ENCODE measurements at places on chromosomes 6 and 20.

GRCh38 chr6:5270093-5270680 lies 8.9 kb downstream of the FARS2 start:
- DNase-seq, result no peak

DNA sequence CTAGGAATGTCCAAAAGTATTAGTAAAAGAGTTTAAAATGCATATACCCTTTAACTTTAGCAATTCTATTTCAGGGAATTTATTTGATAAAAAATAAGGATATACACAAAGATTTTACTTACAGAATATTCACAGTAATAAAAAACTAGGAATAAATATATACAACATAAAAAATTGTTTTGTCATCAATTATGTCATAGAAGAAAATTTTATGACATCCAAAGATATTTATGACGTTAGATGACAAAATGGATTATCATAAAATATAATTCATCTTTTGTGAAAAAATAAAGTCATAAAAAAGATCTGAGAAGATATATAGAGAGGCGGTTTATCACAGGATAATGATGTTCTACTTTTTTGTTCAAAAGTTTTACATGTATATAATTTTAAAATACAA lies 32.0 kb upstream of the TCF21 start:
- no peak for DNase-seq

DNA sequence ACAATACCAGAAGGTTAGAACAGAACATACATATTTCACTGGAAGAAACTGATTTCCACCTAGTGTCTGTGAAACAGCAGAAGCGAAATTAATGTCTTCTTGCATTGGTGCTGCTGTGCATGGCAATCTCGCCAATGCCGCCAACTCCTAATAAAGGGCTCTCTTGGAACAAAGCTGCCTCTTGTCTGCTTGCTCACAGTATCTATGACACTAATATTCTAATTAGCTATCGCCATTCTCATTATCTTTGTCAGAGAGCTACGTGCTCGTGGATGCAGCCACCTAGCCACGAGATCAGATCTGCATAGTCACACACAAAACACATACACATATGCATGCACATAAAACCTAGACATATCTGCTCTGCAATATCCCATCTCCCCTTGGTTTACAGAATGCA lies 145.9 kb upstream of the OLIG3 start:
- no peak for DNase-seq

- no peak for DNase-seq
Observed at GRCh38 chr6:144897441-144897921, 612.3 kb downstream of the UTRN start.

GRCh38 chr6:112881828-112882780 lies 535.0 kb downstream of the RFPL4B start:
- no peak for DNase-seq

- no peak for DNase-seq
Observed at GRCh38 chr6:2209226-2209809, 36.1 kb downstream of the GMDS start.

- DNase-seq, result no peak
Observed at GRCh38 chr6:112227411-112227810, 27.0 kb downstream of the LAMA4 start.

DNA sequence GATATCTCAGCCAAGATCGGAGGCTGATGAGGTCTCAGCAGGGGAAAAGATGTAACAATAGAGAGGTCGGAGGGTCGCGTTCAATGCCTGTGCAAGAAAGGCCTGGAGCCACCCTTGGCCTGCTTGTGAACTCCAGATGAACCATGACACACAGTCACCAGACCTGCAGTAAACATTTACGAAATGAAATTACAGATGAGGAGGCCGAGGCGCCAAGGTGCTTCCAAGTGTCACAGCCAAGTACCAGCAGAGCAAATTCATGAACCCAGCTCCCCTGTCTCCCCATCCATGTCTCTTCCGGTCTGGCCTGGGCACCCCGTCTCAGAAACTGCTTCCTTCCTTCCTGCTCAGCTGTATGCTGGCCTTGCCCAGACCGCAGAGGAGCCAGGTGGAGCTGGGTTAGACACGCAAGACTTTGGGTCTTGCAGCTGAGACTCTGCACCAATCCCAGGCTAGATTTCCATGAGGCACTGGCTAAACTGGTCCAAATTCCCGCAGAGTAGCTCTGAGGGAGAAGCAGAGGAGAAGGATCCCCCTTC lies 48.1 kb downstream of the CHMP4B start:
- peak; percentile 72 for DNase-seq

GRCh38 chr6:112886415-112886814 lies 539.3 kb downstream of the RFPL4B start:
- no peak for DNase-seq

Data from GF-D8 (cell line).